ENCODE measurements at places on chromosomes 7 and 10.

- DNase-seq, result peak; percentile 92
These were observed at the start of gene PCGF6 for GRCh38 chr10:103350517-103351260. Gene PCGF6, minus strand, starts transcription at chr10:103351140. Its CDS starts 74 bp downstream, at chr10:103351066.

- DNase-seq, result no peak
These were observed 533.4 kb downstream of the NEBL start for GRCh38 chr10:20363684-20364083.

DNA sequence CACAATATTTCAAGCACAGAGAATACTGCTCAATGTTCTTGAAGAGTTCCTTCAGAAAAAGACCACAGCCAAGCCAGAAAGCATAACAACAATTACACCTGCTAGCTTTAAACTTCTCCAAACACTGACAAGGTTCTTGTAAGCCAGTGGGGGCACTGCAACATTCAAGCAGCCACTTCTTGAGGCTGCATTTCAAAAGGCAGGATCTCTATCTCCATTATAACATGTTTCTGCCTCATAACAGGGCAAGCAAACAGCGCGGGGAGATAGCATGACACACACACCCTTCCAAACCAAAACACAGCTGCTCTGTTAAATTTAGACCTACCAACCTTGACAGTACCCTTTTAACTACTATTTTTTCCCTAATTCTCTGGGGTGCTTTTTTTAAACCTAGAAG, 30.8 kb downstream of the CHCHD3 start:
- DNase-seq, result no peak

GRCh38 chr7:17619196-17619818, 320.9 kb downstream of the AHR start:
- DNase-seq, result no peak

DNA sequence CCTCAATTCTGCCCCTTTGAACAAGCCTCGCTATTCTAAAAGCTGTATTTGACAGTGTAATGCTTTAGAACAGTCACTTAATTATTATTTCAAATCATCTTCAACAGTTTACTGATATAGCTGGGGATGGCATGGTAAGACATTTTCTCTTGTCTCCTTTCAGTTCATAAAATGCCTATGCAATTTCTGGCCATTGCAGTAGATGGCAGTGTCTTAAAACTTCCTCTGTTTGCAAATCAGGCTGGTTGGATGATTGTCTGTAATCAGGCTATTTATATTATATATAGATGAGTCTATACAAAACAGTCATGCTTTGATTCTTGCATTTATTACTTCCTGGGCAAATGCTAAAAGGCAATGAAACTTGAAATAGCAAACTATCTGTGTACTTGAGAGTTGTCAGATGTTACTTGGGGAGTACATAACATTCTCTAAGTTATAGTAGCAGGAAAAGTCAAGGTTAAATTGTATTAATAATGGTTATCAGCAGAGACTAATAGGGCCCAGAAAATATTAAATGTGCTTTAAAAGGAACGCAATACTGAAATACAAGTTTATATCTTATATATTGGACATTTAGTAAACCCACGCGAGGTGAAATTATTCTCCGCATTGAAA, 55.5 kb upstream of the LHFPL3 start:
- DNase-seq, result no peak

DNA sequence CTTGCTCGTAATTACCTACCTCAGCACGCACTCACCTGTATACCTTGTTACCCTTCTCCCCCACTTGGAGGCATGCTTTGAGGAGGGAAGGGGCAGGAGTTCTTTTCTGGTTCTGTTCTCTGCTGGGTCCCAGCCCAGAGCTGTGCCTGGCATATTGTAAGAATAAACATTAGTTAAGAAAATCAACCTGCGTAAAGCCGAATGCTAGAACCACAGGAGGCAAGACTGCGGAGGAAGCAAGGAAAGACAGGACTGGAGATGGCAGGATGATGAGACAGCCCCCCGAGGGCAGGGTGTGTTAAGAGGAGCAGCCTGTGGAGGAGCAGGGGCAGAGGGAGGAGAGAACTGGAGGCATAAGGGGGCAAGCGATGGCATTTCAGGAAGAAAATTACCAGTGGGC, 9.5 kb downstream of the C10orf53 start:
- DNase-seq, result no peak

DNA sequence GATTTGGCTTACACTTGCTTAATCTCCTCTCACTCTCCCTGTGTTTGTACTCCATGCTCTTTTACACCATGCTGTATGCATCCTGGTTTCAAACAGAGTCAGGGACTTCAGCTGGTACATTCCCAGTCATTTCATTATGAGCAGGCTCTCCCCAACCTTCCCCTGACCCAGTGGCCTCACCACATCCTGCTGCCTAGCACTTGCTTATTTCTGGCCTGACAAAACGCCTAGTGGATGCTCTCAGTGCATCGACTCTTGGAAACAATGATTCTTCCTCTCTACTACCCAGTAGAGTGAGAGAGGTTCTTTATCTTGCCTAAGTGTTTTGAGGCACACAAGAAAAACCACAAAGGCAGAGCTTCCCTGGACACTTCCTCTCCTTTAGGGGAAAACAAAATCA, 63.4 kb downstream of the CAV1 start:
- DNase-seq, result no peak

DNA sequence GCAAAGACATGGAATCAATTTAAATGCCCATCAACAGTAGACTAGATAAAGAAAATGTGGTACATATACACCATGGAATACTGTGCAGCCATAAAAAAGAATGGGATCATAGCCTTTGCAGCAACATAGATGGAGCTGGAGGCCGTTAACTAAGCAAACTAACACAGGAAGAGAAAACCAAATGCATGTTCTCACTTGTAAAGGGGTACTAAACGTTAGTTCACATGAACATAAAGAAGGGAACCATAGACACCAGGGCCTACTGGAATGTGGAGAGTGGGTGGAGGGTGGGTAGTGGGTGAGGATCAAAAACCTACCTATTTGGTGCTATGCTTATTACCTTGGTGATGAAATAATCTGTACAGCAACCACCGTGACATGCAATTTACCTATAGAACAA, 78.4 kb upstream of the GSDME start:
- DNase-seq, result no peak

- DNase-seq, result no peak
These were observed 104.7 kb downstream of the GPR85 start for GRCh38 chr7:112981966-112982365.

DNA sequence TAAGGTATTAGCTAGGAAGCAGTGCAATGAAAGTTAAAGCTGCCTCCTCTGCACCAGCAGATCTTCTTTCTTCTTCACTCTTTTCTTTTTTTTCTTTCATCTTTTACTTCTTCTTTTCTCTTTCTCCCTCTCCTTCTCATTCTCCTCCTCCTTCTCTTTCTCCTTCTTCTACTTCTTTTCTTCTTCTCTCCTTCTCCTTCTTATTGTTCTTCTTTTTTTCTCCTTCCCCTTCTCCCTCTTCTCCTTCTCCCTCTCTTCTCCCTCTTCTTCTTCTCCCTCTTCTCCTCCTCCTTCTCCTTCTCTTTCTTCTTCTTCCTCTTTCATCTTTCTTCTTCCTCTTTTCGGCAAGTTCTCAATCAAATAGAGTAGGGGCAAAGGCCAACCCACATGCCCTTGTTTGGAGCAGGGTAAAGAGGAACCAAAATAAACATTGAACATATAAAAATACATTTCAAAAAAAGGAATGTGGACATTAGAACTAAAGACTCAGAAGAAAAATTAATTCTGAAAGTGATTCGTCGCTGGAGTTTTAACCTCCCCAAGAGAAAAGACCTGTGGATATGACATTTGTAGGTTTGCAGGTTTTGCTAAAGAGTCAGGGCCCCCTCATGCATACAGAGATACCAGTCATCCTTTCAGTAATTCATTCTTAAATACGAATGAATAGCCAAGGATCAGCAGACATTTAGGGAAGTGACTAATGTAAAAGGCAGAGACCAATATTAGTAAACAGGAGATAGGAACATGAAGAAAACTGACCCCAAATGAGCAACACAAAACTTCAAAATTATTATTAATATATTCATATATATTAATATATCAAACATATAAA, 93.0 kb upstream of the RSU1 start:
- no peak for DNase-seq

DNA sequence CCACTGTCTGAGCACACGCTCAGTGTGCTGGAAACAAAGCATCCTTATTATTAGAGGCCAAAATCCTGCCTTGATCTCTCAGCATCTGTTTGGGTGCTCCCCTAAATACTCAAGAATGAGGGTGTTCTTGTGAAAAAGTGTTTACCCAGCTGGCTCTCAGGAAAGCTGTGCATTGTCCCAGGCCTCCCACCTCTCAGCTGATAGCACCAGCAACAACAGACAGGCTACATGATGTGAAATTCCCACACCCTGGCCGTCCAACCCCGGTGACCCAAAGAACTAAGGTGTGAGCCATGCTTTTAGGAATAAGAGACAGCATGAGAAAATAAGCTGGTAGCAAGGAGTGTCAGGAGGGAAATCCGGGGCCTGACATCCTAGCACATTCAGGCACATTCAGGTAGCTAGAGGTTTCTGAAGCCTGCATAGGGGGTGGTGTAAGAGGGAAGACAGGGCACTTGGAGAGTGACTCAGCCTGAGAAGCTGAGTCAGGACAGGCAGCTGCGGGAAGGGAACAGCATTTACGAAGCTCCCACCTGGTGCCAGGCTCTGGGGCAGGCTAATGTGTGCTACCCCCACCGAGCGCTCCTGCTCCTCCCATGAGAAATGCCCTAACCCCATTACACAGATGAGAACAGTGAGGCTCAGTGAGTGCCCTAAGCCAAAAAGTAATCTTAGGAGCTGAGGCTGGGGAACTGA, 205.6 kb downstream of the GRID1 start:
- no peak for DNase-seq

DNA sequence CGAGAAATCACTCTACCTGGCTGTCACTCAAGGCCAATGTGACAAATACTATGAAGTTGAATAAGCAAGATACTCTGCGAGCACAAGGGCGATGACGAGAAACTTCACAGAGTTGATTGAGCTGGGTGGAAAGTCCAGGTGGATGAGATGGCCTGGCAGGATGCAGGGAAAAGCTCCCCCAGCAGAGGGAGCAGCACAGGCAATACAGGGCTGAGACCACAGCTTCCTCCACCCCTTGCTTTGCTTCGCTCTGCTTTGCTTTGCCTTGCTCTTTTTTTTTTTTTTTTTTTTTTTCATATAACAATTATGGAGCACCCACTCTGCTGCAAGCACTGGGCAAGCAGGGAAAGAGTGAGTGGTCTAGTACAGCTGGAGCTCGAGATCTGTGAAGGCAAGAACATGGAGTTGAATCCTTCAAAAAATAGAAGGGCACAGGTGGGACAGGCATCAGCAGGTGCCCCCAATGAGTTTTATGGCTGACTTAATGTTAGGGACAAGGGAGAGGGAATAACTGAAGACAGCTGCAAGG, 88.3 kb downstream of the CABCOCO1 start:
- DNase-seq, result no peak

GRCh38 chr7:96075510-96076349, 246.2 kb downstream of the SLC25A13 start:
- peak; percentile 76 for DNase-seq

Measured in left hindlimb (tissue), 1 donor.